Right hindlimb (tissue), 1 donor: ENCODE measurements at places on chromosomes 2 and 18.

DNA sequence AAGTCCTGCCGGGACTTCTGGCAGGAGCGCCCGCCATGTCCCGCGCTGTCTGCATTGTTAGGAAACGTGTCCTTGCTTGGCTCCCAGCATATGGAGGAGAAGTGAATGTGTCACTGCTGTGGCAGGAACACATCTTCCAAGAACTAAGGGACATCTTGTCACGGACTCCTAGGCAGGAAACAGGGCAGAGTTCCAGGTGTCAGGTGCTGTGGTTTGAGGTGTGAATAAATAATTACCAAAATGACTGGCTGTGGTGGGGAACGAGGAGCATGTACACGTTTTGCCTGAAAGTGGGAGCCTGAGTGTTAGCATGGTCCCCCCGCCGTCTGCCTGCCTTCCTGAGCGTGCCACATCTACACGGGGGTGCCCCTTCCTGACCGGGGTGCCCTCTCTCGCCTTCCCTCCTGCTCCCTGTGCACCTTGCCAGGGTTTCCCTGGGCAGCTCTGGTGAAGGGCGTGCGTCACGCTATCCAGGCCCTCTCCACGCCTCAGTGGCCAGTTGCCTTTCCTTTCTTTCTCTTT, 237.5 kb downstream of the LDLRAD4 start:
- no peak for DNase-seq

- no peak for DNase-seq
Observed at GRCh38 chr18:31741097-31741735, 19.5 kb downstream of the SLC25A52 start.

- no peak for DNase-seq
Observed at GRCh38 chr2:90077948-90078347, 1386.5 kb downstream of the RPIA start.

DNA sequence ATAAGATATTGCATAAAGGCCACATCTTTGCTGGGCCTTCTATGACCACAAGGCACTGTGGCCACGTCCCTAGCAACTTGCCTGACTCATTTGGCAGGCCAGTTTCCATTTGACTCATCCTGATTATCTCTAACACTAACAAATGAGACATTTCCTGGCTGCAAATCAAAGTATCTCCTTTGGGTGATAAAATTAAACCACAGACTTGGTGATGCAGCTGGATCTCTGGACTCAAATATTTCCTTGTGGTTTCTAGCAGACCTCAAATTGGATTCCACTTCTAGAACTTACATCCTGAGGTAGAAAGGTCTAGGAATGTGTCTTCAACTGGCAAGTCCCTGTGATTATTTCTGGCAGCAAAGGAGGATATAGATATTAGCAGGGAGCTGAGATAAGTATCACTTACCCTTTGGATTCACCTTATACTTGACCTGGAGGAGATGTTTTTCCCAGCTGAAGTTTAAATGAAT, 167.9 kb upstream of the NXPH2 start:
- peak; percentile 17 for DNase-seq

DNA sequence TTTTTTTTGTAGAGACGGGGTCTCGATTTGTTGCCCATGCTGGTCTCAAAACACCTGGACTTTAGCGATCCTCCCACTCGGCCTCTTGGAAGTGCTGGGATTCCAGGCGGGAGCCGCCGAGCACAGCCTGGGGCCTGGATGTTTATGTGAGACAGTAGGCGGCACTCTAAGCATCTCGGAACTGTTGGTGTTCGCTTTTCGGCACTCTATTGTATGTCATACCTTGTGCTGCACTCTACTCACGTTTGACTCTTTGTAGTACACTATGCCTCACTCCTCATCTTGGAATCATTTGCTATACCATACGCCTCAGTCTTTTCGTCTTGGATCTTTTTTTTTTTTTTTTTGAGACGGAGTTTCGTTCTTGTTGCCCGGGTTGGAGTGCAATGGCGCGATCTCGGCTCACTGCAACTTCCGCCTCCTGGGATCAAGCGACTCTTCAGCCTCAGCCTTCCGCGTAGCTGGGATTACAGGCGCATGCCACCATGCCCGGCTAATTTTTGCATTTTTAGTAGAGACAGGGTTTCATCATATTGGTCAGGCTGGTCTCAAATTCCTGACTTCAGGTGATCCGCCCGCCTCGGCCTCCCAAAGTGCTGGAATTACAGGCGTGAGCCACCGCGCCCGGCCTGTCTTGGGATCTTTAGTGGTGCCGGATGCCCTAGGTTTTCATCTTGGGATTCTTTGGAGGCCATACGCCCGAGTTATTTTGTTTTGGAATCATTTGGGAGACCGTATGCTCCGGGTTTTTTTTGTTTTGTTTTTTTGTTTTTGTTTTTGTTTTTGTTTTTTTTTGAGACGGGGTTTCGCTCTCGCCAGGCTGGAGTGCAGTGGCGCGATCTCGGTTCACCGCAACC, 24.2 kb upstream of the ZDBF2 start:
- no peak for DNase-seq

DNA sequence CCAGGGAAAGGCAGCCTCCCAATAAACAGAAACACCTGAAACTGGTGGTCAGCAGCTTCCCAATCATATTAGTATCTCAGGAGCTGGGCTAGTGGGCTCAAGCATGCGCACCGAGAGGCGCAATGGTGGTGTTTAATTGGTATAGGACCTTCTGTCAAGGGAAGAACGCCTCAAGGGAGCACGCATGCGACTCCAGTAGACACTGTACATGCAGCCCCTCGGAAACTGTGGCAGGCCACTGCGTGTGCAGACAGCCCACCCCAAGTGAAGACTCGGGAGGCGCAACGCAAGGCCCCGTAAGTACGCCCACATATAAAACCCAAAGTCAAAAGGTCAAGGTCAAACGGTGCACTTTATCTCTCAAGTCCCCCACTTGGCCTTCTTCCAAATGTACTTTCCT, 1405.8 kb downstream of the DPP10 start:
- DNase-seq = no peak

GRCh38 chr18:8911408-8912340, 190.8 kb upstream of the NDUFV2 start:
- DNase-seq = no peak

- DNase-seq = no peak
Observed at GRCh38 chr2:55103046-55103445, 52.8 kb upstream of the RTN4 start.

GRCh38 chr2:200454927-200455801, 54.7 kb downstream of the KCTD18 start:
- DNase-seq = no peak

- no peak for DNase-seq
Observed at GRCh38 chr2:213246497-213247281, 37.6 kb upstream of the SPAG16 start.

DNA sequence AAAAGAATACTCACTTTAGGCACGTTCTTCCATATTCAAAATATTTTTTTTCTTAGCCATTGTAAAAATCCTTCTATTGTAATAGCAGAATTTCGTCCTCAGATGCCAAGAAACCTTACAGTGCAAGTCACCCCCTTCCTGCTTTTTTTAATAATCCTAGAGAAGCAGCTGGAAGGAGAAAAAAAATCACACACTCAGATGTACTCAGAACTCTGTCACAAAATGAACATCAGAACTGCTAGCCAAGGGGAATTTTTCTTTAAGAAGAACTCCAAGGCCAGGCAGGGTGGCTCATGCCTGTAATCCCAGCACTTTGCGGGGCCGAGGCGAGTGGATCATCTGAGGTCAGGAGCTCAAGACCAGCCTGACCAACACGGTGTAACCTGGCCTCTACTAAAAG, 127.3 kb upstream of the SPATS2L start:
- no peak for DNase-seq

GRCh38 chr18:9941103-9941502, 27.3 kb downstream of the VAPA start:
- DNase-seq = no peak

GRCh38 chr18:51726614-51727013, 529.1 kb upstream of the MEX3C start:
- DNase-seq = no peak

GRCh38 chr18:61765097-61765496, 127.7 kb downstream of the RNF152 start:
- DNase-seq = no peak

GRCh38 chr2:207483477-207483876, 46.3 kb upstream of the CREB1 start:
- DNase-seq = no peak

GRCh38 chr2:237447496-237447895, 33.5 kb upstream of the COL6A3 start:
- no peak for DNase-seq

DNA sequence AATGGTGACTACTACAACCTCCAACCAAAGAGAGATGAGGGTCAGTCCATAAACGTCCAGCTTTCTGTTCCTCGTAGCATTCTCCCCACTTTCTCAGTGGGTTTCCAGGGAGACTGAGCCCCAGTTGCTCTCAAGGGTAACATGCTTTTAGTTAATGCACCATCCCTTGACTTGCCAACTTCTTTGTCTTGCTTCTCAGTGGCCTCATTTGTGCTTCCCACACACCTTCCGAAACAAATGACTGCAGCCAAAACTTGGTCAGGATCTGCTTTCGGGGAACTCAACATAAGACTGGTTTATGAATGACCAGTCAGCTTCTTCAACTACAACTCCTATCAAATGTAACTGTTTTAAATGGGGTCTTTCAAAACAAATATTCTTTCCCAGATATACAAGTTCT, 94.1 kb downstream of the COL6A3 start:
- DNase-seq = no peak

DNA sequence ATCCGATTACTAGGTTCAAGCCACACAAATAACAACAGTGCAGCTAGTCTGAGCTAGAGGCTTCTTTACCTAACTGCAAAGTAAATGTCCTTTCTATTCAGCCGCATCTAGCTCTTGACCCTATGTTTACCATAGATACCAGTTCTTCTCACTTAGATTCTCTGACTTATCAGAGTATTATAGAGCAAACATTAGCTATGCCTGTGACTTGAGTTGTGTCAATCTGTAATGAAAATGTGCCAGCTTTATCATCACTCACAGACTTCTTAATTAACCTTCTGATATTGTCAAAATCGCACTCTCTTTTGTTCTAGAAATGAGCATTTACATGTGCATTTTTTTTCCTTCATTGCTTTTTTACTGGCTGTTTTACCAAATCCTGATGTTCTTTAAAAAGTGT, 79.9 kb downstream of the BCL11A start:
- no peak for DNase-seq

- no peak for DNase-seq
Observed at GRCh38 chr2:77310416-77310815, 211.8 kb downstream of the LRRTM4 start.

- DNase-seq = no peak
Observed at GRCh38 chr2:174117951-174118930, 130.1 kb downstream of the OLA1 start.

- DNase-seq = no peak
Observed at GRCh38 chr18:53946594-53946993, 277.9 kb downstream of the MBD2 start.

DNA sequence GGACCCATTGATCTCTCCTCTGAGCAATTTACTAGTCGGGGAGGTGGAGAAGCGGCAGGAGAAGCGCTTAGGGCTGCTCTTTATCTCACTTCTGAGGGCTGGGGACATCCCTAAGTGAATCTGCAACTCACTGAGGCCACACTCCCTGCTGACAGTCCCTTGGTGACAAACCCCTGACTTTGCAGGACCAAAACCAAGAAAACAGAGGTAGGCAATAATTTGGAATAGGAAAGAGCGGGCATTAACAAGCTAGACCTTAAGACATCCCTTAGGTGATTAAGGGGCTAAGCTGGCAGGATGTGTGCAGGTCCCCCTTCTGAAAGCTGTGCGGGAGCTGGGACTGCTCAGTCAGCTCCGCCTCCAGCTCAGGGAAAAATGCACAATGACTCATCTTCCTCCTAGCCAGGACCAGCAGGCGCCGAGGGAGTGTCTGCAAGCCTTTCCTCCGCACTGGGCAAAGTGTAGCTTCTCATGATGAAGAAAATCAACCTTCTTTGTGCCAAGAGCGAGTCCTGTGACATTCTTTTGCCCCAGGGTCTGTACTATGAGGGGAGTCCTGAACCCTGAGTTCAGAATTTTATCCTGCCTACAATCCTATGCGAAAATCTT, 63.3 kb downstream of the BOD1L2 start:
- peak; percentile 41 for DNase-seq

DNA sequence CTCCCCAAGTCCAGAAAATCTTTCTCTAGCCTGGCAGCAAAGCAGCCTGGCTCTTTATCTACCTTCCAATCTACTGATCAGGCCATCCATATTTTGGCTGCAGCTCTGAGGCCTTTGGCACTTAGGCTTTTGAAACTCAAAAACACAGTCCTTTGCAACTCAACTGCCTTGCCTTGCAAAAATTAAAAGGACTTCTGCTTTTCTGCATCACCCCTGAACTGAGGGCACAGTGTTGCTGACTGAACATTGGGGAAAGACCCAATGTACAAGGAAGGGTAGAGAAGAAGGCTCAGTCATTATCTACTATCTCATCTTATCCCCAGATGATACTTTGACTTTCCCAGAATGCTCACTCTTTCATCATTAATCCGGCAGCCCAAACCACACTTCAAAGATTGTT, 625.5 kb downstream of the ARHGAP15 start:
- no peak for DNase-seq

GRCh38 chr2:8650256-8650655, 31.6 kb upstream of the ID2 start:
- DNase-seq = no peak

DNA sequence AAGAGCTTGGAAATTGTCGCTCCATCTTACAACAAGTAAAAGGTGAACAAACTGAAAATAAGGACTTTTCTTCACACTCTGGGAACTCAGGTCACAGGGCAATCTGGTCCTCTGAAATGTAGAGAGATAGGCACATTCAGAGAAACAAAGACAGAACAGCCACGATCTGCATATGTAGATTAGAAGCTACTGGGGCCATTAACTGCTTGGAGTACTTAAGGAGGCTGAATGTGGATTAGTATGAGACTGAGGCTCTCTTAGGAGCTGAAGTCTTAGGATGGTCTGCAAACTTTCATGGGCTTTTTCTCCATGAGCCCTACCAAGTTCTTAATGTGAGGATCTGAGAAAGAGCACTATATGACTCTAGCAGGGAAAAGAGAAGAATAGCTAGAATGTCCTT, 265.3 kb upstream of the NXPH2 start:
- no peak for DNase-seq

DNA sequence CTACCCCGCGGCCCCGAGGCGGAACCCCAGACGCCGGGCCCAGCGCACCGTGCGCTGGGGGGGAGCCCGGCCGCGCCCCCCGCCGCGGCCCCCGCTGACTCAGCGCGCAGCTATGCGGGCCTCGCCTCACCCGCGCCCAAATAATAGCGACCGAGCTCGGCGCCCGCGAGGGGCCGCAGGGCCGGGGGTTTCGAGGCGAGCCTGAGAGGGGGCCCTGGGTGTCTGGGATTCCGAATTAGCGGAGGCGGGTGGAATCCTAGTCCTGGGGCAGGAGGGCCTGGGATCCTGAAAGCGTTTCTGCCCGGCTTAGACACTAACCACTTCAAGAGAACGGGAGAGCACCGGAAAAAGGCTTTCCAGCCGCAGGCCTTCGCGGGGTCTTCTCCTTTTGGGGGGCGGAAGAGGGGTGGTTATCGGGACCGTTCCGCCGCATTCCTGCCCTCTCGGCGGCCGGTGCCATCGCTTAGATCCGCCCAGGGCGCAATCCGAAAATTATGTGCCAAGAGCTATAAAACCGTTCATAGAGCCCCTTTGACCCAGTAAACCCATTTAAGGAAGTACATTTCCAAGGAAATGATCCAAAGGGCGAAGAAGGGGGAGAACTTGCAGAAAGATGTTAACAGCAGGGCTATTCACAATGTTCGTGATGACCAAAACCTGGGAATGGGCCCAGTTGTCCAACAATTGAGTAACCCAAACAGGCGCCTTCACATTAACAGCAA, 681 bp upstream of the ROCK2 start:
- no peak for DNase-seq

GRCh38 chr18:36813824-36814223, 15.0 kb downstream of the TPGS2 start:
- DNase-seq = no peak

- DNase-seq = no peak
Observed at GRCh38 chr2:182818501-182818900, 47.9 kb downstream of the FRZB start.
